ENCODE measurements at places on chromosomes 5 and 9. TPM values are rescaled to one million over a fixed set of nuclear protein-coding genes. Genes with fewer than 3 reads are reported as not detected.

DNA sequence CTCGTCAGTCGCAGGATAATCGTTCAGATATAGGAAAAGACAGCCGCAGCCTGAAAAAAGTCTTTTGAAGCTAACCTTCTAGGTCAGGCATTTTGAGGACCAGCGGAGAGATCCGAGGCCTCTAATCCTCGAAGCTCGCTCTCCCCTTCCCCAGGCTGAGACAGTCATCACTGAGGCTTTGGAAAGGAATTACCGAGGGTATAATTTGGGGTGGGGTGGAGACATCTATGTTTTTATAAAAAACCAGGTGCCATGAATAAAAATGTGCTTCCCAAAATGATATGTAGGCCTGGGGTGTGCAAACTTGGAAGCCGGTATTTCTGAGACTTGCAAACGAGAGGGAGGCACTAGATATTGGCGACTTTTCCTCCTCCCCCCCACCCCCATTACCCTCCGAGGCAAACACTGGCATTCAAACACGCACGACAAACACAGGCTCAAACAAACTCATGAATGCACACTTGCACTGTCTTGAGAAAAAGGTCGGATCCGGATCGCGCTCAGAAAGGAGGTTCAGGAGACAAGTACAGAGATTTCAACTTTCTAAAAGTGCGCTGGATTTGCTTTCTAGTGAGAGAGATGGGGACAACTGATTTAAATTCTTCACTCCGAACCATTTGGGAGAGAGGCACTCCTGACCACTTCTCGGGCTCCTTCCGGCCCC lies 935 bp upstream of the MSX2 start:
- H3K36me3 ChIP-seq: no peaks in the 10 kb centered on the region
- no peak for DNase-seq
- H3K4me1 ChIP-seq: peaks cover 13% of the 10 kb centered on the region

- DNase-seq: no peak
- H3K36me3 ChIP-seq: no peaks in the 10 kb centered on the region
- H3K4me3 ChIP-seq: no peak overlapping the region
- no peak overlapping the region for H3K27ac ChIP-seq
- H3K4me1 ChIP-seq: no peaks in the 10 kb centered on the region
These were observed 476.4 kb downstream of the KDM4C start for GRCh38 chr9:7234144-7234543.

DNA sequence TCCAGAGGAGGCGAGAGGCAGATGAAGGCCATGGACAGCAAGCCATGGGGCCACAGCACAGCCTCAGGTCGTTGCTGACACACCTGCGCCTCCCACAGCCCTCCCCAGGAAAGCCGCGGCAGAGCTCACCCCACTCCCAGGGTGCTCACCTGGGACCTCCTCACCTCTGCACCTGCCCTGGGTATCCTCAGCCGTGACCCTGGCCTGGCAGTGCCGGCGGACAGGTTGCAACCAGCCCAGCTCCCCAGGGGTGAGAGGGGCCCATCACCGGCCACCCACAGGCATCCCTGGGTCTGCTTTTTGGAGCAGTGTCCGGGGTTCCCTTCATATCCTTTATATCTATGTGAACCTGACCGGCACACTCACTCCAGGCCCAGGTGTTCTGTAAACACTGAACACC lies 30.4 kb upstream of the FCN1 start:
- H3K27me3 ChIP-seq: peaks cover 5% of the 10 kb centered on the region
- H3K4me1 ChIP-seq: no peaks in the 10 kb centered on the region

DNA sequence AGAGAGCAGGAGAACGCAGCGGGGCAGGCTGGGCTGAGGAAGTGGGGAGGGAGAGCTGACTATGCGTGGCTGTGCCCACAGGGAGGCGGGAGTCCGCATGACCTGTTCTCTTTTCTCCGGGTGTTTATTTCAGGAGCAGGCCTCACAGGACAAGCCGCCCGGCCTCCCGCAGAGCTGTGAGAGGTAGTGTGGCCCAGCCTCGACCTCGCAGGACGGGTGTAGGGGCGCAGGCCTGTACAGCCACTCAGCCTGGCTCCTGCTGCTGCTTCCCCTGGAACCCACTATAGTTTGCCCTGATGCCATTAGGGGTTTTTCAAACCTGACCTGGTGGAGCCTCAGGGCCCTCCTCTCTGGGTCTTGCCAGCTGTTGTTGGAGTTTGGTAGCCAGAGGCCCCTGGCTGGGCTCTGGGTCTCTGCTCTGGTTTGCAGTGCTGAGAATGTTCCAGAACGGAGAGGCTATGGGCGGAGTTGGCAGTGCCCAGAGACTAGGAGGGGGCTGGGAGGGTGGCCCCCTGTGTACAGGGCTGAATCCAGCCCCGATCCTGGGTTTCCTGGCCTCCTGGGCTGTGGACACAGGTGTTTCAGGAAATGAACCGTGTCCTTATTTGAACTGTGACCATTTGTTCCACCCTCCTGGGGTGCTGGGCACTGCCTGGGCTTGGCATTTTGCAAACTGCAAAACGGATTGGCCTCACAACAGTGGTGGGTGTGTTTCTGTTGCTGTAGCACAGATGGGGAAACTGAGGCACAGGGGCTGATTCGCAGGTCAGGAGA lies 78.8 kb downstream of the WNK2 start:
- no peaks in the 10 kb centered on the region for H3K4me1 ChIP-seq
- H3K36me3 ChIP-seq: no peaks in the 10 kb centered on the region
- H3K27me3 ChIP-seq: peaks cover 2% of the 10 kb centered on the region
- no peak overlapping the region for H3K4me3 ChIP-seq

GRCh38 chr5:124718380-124718789 lies 28.1 kb downstream of the ZNF608 start:
- no peaks in the 10 kb centered on the region for H3K27me3 ChIP-seq
- no peak overlapping the region for H3K4me3 ChIP-seq
- H3K4me1 ChIP-seq: no peaks in the 10 kb centered on the region
- no peaks in the 10 kb centered on the region for H3K36me3 ChIP-seq
- H3K27ac ChIP-seq: no peak overlapping the region

DNA sequence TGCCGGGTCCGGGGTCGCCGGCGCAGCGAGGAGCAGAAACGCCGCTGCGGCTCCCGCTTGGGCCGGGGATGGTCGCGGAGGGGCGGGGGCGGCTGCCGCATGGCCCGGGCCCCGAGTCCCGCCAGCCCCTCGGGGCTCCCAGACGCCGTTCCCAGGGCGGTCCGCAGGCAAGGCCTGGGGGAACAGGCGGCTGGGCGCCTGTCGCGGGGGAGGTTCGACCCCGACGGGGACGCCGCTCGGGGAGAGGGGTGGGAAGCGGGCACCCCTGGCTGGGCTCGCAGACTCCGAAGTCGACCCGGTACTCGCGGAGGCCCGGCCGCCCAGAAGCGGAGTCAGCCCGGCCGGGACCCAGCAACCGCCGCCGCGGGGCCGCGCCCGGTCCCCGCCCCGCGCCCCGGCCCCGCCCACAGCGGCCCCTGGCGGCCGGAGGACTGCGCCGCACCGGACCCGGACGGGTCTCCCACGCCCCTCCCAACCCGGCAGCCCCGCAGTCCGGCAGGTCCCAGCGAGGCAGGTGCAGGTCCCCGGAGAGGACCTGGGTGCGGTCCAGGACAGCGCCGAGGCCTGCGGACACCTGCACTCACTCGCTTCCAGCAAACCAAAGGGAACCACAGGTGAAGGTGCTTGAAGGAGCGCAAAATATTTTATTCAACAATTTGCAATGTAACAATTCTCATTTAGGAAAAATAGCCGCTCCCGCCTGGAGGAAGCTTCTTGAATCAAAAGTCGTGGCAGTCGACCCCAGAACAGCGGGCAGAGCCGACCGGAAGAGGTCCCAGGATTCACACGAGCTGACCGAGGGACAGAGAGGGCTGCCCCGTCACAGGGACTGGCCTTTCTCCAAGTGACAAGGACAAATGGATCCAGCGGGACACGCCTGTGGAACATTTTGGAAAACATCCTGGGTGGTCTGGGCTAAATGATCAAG lies at the start of gene INPP5E:
INPP5E (minus strand) TSS at position 365 of the 928 bp plus-strand sequence. CDS start 426 bp downstream, outside the sequence.
- peaks cover 19% of the 10 kb centered on the region for H3K36me3 ChIP-seq
- peak within 1 kb of the TSS; percentile 69 for H3K4me3 ChIP-seq
- DNase-seq: peak; percentile 42
- no peaks in the 10 kb centered on the region for H3K27me3 ChIP-seq
- peak within 1 kb of the TSS; percentile 68 for H3K27ac ChIP-seq
- peaks cover 38% of the 10 kb centered on the region for H3K4me1 ChIP-seq

DNA sequence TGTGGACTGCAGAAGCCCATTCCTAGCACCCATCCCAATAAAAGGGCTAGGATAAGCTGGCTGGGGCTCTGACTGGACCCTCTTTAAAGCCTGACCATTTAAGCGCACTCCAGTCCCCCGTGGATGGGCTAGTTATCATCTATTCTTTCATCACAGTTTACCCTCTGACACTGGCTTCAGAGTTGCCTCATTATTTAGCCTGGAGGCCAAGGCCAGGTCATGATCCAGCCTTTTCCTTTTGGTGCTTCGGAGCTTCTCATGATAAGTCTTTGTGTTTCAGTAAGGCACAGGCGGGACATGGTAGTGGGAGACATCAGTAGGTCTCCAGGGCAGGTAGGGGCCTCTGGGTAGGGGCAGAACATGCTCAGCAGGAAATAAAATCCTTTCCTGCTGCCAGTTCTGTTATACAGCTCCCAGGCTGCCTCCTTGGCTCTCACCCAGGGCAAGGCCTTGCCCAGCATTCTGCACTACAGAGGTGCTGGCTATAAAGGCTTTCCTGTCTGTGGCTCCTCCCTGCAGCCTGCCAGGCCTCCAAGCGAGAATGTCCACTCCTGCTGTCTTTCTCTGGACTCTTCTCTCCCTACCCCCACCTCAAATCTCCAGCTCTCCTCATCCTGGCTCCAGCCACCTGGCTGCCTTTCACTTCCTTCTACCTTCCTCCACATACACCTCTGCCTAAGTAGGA lies 128.8 kb downstream of the FSTL4 start:
- no peaks in the 10 kb centered on the region for H3K4me1 ChIP-seq
- H3K4me3 ChIP-seq: no peak overlapping the region
- H3K27ac ChIP-seq: no peak overlapping the region
- H3K36me3 ChIP-seq: no peaks in the 10 kb centered on the region
- no peak for DNase-seq

DNA sequence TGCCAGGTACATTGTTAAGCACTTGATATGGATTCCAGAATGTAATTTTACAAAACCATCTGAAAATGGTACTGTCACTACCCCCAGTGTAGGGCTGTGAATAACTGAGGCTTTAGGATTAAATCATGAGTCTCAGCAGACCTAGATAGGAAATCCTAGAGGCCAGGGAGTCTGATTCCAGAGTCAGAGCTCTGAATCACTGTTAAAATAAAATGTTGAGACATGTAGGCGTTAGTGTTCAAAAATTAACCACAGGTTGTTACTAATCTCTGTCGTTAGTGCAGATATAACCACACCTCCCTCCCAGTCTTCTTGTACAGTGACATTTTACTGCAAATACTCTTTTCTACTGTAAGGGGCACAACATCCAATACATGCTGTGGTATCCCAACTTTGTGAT lies 1828.8 kb downstream of the MAT2B start:
- H3K36me3 ChIP-seq: no peaks in the 10 kb centered on the region
- peaks cover 12% of the 10 kb centered on the region for H3K4me1 ChIP-seq
- no peak overlapping the region for H3K4me3 ChIP-seq
- H3K27ac ChIP-seq: peak overlapping the region; percentile 8
- H3K27me3 ChIP-seq: no peaks in the 10 kb centered on the region
- DNase-seq: peak; percentile 80

- H3K27ac ChIP-seq: no peak within 1 kb of the TSS
- H3K27me3 ChIP-seq: peaks cover 35% of the 10 kb centered on the region
- H3K36me3 ChIP-seq: no peaks in the 10 kb centered on the region
- H3K4me3 ChIP-seq: peak within 1 kb of the TSS; percentile 66
These were observed at the start of gene MAST4 for GRCh38 chr5:66595756-66596635. Gene MAST4, plus strand, starts transcription at chr5:66596393. Its CDS starts 263 bp downstream, at chr5:66596656.

DNA sequence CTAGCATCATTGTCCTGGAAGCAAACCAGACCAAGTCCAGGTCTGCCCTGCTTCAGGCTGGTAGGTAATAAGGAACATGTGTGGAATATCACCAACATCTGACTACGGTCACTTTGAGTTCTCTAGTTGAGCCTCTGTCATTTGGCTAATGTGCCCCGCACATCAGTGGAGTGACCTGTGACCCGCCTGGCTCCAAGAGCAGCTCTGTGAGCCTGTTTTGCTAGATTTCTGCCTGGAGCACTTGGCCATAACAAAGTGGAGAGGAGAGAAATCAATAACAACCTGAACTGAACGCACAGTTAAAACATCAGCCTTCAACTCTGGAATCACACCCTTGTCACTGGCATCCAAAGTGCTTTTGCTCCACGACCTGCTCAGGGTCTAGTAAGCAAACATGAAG lies 115.7 kb downstream of the PPP2R2B start:
- H3K36me3 ChIP-seq: no peaks in the 10 kb centered on the region
- H3K4me1 ChIP-seq: peaks cover 8% of the 10 kb centered on the region
- no peak overlapping the region for H3K4me3 ChIP-seq
- H3K27ac ChIP-seq: no peak overlapping the region

DNA sequence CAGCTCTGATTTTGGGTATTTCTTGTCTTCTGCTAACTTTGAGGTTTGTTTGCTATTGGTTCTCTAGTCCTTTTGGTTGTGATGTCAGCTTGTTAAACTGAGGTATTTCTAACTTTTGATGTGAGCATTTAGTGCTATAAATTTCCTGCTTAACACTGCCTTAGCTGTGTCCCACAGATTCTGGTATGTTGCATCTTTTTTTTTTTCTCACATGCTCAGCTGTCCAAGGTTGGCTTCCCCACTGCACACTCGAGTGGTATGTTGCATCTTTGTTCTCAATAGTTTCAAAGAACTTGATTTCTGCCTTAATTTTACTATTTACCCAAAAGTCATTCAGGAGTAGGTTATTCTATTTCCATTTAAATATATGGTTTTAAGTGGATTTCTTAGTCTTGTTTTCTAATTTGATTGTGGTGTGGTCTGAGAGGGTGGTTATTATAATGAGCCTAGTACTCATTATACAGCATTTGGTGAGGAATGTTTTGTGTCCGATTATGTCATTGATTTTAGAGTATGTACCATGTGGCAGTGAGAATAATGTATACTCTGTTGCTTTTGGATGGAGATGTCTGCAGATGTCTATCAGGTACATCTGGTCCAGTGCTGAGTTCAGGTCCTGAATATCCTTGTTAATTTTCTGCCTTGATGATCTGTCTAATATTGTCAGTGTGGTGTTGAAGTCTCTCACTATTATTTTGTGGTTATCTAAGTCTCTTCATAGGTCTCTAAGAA lies 42.2 kb upstream of the IFNE start:
- DNase-seq: no peak
- no peaks in the 10 kb centered on the region for H3K27me3 ChIP-seq
- peaks cover 64% of the 10 kb centered on the region for H3K36me3 ChIP-seq
- H3K4me3 ChIP-seq: no peak overlapping the region

GRCh38 chr5:148978370-148979082 lies 84.3 kb downstream of the SH3TC2 start:
- H3K36me3 ChIP-seq: no peaks in the 10 kb centered on the region
- H3K27ac ChIP-seq: no peak overlapping the region
- no peaks in the 10 kb centered on the region for H3K27me3 ChIP-seq

- H3K36me3 ChIP-seq: peaks cover 51% of the 10 kb centered on the region
- no peak overlapping the region for H3K4me3 ChIP-seq
- DNase-seq: no peak
- no peaks in the 10 kb centered on the region for H3K4me1 ChIP-seq
- H3K27me3 ChIP-seq: no peaks in the 10 kb centered on the region
These were observed 66.8 kb downstream of the GOLPH3 start for GRCh38 chr5:32107291-32107690.

PSAT1 gene
- 326 TPM for total RNA-seq

PLEKHG4B gene
- 6.1 TPM for total RNA-seq

ZNF454 gene
- not detected for total RNA-seq

SPATA6L gene
- 3.6 TPM for total RNA-seq

UGT3A1 gene
- total RNA-seq: not detected
